8988T (cell line): ENCODE measurements at places on chromosomes 6 and 20.

- no peak for DNase-seq
These were observed 19.3 kb upstream of the RNGTT start for GRCh38 chr6:88982720-88983119.

DNA sequence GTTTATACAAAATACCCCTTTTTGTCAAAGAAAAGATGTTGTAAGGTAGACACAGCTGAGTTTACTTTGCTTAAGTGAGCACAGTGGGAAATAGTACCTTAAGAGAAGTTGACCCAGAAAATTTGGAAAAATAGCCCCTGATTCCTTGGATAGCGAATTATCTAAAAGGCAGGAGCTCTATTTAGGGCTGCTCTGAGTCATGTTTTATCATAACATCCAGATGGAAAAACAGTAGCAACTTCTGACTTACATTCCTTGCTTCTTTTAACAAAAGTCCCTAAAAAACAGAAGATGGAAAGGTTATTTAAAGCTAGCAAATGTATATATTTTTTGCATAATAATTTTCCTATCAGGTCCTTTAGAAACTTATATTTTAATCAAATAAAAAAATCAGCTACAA lies 59.0 kb downstream of the THEMIS start:
- no peak for DNase-seq

- no peak for DNase-seq
These were observed 196.6 kb downstream of the JARID2 start for GRCh38 chr6:15442467-15442866.

DNA sequence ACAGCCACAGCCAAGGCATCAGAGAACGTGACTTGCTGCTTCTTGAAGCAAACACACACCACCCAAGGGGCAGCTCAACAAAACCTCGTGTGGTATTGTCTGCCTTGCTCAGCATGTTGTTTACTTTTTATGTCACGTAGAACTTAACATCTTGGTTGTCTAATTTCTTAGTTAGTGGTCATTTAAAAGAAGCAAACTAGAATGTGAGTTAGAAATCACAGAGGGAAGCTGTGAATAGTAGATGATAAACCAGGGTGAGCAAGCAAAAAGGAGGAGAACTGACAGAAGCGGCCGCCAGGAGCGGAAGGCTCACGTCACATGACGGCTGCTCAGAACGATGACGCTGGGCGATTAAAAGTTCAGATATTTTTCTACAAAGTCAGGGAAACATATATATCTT lies 51.5 kb upstream of the KIF25 start:
- no peak for DNase-seq

GRCh38 chr6:3965071-3965718 lies 113.7 kb downstream of the FAM217A start:
- DNase-seq: no peak

GRCh38 chr20:10060226-10060625 lies 25.4 kb downstream of the ANKEF1 start:
- DNase-seq: no peak

GRCh38 chr20:63617092-63617875 lies 9.6 kb downstream of the GMEB2 start:
- no peak for DNase-seq

GRCh38 chr6:56243518-56244070 lies 3.8 kb downstream of the COL21A1 start:
- DNase-seq: no peak

- DNase-seq: no peak
These were observed 10.7 kb upstream of the UQCC2 start for GRCh38 chr6:33722103-33722623.

DNA sequence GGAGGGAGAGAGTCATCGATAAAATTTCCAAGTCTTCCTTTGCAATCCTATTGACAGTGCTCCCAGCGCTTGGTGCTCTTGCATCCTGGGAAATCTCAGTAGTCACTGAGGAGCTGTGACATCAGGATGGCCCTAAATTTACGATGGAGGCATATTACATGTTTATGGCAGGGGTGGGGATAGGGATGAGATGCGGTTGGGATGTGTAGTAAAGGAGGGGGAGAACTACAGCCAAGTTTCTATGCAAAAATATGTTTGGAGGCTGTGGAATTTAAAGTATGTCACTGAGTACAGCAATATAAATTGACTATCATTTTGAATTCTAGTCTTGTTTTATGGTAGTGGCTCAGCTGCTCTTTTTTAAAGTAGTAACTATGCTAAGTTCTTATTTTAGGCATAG lies 544.9 kb downstream of the PKHD1 start:
- no peak for DNase-seq
